ENCODE measurements at places on chromosomes 5 and 9.

GRCh38 chr5:163759000-163759704 lies 253.7 kb downstream of the MAT2B start:
- DNase-seq = no peak

DNA sequence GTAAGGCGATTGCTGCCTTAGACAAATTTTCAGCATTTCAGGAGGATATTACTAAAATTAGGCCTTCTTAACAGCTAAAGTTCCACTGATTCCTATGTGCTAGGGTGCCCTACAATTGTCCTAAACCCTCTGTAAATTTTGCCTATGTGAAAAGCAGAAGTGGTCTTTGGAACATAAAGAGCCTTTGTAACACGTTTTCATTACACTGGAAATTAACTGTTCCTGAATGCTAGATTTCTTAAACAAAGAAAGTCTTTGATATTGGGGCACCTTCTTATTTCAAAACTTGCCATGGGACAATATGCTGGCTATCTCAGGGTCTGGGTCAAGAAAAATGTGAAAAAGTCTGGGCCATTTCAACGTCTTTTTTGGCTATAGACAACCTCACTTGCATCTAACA lies 60.4 kb upstream of the MOCS2 start:
- no peak for DNase-seq

- no peak for DNase-seq
Observed at GRCh38 chr5:14243766-14244165, 100.6 kb downstream of the TRIO start.

GRCh38 chr5:127870914-127871313 lies 167.7 kb downstream of the CCDC192 start:
- DNase-seq = peak; percentile 58

GRCh38 chr5:116738615-116739261 lies 164.1 kb upstream of the SEMA6A start:
- DNase-seq = no peak

Data from stromal cell of bone marrow (primary cell).